CD4-positive, CD25-positive, alpha-beta regulatory T cell (primary cell): ENCODE measurements at places on chromosomes 6 and 20. TPM values are rescaled to one million over a fixed set of nuclear protein-coding genes. Genes with fewer than 3 reads are reported as not detected.

Gene NHSL1
- polyA plus RNA-seq, result not detected

GRCh38 chr20:19256085-19256484 is 43.6 kb downstream of the SLC24A3 start:
- DNase-seq, result no peak

DNA sequence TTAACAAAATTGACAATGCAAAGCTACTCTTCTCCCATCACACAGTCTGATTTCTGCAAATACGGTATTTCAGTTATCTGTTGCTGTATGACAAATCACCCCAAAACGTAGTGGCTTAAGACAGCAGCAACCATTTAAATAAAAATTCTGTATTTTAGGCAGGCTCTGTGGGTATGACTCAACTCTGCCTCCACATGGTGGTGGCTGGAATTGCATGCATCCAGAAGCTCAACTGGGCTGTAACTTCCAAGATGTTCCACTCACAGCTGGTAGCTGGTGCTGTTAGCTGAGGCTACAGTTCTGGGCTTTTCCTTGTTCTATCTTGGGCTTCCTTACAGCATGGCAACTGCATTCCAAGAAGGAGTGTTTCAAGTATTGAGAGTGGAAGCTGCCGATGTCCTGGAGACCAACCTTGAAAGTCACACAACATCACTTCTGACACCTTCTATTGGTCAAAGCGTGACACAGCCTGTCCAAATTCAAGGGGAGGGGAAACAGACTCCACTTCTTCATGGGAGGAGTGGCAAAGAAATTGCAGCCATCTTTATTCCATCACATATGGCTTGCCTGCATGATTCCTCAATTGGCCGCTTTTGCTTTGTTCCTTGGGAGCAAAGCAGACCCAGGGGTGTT is 39.7 kb upstream of the TULP1 start:
- DNase-seq, result peak; percentile 76

DNA sequence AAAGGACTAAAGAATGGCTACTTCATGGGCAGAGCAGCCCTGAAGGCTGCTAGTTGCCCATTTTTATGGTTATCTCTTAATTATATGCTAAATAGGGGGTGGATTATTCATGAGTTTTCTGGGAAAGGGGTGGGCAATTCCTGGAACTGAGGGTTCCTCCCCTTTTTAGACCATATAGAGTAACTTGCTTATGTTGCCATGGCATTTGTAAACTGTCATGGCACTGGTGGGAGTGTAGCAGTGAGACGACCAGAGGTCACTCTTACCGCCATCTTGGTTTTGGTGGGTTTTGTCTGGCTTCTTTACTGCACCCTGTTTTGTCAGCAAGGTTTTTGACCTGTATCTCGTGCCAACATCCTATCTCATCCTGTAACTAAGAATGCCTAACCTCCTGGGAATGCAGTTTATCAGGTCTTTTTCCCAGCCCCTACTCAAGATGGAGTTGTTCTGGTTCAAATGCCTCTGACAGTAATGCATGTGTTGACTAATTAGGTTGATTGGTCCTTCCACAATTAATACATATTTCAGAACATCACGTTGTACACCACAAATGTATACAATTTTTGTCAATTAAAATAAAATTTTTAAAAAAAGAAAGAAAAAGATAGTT is 139.5 kb downstream of the PDE7B start:
- DNase-seq, result no peak

GRCh38 chr6:33981421-33981820 is 164.5 kb downstream of the GRM4 start:
- DNase-seq, result no peak

DNA sequence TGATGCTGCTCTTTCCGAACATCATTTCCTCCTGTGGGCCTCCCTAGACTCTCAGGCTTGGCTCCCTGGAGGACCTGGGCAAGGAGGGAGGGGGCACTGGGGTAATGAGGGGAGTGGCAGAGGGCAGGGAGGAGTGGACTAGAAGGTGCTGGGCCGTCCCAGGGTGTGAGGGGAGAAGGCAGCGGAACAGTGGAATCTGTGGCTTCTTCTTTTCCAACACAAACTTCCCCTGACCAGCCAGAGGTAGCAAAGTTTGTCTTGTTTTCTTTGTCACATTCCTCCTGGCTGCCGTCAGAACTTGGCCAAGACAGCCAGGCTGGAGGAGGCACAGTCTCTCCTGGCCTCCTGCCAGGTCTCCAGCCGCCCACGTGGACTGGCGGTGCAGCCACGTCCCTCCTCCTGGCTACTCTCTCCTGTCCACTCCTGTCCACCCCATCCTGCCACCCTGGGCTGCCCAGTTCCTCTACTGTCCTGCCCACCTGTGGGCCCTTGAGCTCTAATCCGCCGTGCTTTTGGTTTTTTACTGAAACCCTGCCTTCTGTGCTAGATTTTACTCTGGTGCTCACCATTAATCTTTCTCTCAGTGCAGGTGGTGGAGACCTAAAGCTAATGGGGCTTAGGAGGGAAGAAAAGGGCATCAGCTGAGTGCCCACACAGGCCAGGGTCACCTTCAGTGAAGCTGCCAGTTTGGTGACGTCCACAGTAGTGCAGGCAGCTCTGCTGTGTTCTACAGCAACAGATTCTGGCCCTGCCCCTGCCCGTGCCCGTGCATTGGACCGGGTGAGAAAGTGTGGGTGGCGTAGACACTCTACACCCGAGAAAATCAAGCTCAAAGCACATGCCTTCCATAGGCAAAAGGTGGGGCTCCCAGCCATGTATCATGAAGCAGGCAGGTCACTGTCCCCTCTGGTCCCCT is 2.8 kb upstream of the CDSN start:
- DNase-seq, result no peak

Gene SEMG2
- not detected for polyA plus RNA-seq

DNA sequence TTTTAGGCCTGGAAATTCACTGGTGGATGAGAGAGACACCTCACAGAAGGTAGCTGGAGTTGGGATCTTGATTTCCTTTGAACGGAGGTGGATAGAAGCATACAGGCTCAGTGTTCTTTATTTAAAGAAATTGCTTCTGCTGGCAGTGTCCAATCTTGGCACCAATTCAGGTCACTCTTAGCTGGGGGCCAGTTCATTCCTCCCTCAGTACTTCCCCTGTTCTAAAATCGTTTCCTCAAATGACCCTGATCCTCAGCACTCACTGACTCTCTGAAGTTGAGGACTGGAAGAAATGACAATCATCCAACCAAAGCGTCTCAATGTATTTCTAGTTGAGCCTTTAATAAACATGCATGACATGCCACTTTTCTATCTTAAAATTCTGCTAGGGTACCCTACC is 472.5 kb upstream of the BTBD3 start:
- no peak for DNase-seq

DNA sequence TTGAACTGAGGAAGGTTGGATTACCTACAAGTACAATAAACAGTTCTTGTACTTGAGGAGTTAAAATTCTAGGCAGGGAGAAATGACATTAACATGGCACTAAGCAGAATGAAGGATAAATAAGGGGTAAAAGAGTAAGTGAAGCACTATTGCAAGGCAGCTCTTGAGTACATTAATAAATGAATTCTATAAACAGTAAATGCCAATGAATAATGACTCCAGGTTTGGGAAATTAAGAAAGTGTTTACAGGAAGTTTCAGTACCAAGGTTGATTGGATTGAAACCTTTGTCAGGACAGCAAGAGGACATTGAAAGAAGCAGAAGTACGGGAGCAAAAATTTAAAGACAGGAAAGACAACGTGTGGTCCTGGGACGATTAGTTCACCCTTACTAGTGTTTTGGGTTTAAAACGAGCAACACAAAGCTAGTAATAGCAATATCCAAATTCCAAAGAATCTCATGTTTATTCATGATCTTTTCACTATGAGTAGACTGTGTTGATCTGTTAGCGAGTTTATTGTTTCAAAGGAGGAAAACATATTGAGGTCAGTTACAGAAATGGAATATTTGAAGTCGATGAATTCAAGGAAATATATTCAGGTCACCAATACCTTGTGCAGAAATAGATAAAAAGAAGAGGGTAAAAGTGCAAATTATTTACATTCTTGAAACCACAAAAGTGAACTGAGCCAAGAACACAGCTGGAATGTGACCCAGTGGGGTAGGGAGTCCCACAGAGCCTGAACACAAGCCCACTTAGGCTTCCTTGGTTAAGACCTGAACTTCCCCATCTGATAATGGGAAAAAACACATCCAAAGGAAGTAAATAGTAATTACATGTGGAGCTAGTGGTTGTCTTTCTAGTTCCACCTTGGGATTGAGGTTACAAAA is 80.8 kb downstream of the MKKS start:
- no peak for DNase-seq

DNA sequence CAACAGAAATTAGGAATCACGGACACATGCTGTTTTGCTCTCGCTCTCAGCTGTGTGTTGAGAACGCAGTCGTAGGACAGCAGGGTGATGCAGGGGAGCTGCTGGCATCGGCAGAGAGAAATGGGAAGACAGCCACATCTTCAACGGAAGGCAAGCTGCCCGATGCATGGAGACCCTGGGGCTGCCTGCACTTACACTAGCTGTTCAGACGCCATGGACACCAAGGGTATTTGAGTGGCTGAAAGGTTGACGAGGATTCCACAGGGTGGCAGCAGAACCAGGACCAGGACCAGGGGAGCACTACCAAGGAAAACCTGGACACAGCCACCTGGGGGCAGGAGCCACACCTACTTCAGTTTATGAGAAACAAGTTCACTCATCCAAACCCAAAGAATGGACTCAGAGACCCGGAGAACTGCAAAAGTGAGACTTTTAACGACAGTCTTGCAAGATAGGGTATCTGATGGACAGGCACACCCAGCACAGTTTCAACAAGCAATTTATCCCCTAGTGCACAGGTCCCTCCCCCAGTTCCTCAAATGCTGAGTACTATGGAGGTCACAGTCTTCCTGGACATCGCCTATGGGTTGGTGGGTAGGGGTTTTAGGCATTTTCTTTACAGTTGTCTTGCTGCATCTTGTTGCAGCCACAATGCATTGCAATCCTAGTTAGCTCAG is 56.3 kb upstream of the ENTPD6 start:
- DNase-seq, result no peak

GRCh38 chr6:108793516-108794251 is 54.5 kb upstream of the ARMC2 start:
- no peak for DNase-seq

DNA sequence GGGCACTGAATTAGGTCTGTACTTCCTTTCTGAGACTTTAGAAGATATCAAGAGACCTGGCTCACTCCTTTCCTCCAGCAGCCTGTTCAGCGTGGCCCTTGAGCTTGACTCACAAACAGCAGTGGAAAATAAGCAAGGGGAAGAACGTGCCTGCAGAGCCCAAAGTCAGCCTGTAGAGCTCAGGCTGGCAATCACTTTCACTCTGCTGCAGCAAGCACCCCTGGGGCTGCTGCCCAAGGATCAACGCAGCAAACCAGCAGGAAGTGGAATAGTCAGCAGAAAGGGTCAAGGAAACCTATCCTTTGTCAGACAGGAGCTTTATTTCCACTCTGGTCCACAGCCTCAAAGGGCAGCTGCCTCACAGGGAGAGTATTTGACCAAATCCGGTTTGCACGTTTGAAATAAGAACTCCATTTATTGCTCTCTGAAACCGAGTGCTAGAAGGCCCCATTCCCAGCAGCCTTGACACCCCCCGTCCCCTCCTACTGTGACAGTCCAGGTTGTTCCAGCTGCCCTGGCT is 77.4 kb downstream of the PRDM1 start:
- peak; percentile 44 for DNase-seq

DNA sequence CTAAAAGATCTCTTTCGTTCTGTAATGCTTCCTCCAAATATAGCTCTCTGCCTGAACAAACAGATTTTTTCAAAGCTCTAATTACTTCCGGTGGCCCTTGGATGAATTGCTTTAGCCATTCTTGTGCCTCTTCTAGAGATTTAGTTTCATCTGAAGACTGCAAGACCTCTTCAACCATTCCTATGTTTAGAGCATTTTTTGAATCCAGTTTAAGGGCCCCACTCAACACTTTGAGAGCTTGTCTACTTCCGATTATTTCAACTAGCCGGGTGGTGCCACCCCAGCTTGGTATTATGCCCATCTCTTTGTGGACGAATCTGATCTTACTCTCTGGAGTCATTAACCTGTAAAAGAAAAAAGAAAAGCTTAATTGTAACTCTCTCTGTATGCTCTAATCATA is 23.3 kb downstream of the RNF146 start:
- no peak for DNase-seq

Gene CASP8AP2
- polyA plus RNA-seq, result 48.4 TPM

Gene TFAP2D
- not detected for polyA plus RNA-seq

GRCh38 chr20:62640870-62641269 is 1.4 kb upstream of the SLCO4A1 start:
- DNase-seq, result no peak

GRCh38 chr6:145026267-145026679 is 709.0 kb downstream of the EPM2A start:
- DNase-seq, result no peak

DNA sequence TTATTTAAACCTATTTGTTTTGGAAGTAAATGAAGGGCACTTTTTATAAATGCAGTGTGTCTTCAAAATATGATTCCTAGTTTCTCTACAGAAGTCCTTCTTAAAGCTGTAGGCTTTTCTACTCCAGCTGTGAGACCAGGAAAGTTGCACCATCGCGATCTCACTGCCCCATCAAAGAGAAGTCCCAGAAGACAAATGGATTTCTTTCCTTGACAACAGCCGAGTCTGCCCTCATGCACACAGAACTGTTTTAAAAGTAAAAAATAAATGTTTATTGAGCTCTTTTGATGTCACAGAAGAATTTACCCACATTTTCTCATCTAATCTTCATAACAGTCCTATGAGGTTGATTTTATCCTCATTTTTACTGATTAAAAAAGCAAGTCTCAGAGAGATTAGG is 324.4 kb upstream of the NT5E start:
- DNase-seq, result no peak

Gene CRYBG1
- 16.7 TPM for polyA plus RNA-seq

GRCh38 chr6:143966312-143966711 is 41.7 kb downstream of the PLAGL1 start:
- no peak for DNase-seq
